ENCODE measurements at places on chromosomes 3 and 15. TPM values are rescaled to one million over a fixed set of nuclear protein-coding genes. Genes with fewer than 3 reads are reported as not detected.

Gene CCDC33
- 0.60 TPM for polyA plus RNA-seq

Gene C3orf85
- polyA plus RNA-seq, result 5.1 TPM

Gene SERINC4
- polyA plus RNA-seq, result 0.61 TPM

Gene CASR
- polyA plus RNA-seq, result not detected

Gene GABRA5
- polyA plus RNA-seq, result not detected

Gene SERPINI2
- polyA plus RNA-seq, result not detected

Gene PLCB2
- 2.8 TPM for polyA plus RNA-seq

Gene CCR5
- 0.69 TPM for polyA plus RNA-seq

DNA sequence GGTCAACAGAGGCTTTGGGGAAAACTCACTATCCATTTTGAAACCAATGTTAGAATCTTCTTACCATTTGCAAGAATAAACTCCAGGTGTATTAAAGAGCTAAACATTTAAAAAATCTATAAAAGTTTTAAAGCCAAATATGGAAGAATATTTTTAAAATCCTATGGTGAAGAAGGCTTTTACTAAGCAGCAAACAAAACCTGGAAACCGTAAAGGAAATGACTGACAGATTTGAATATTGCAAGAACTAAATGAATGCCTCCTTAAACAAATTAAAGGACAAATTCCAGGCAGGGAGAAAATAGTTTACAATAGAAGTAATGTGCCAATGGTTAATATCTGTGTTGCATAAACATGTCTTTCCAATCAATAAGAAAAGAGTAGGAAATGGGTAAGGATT lies 68.1 kb downstream of the KLF15 start:
- H3K27ac ChIP-seq, result no peak overlapping the region
- no peaks in the 10 kb centered on the region for H3K36me3 ChIP-seq
- H3K4me1 ChIP-seq, result peaks cover 23% of the 10 kb centered on the region
- no peak for DNase-seq

DNA sequence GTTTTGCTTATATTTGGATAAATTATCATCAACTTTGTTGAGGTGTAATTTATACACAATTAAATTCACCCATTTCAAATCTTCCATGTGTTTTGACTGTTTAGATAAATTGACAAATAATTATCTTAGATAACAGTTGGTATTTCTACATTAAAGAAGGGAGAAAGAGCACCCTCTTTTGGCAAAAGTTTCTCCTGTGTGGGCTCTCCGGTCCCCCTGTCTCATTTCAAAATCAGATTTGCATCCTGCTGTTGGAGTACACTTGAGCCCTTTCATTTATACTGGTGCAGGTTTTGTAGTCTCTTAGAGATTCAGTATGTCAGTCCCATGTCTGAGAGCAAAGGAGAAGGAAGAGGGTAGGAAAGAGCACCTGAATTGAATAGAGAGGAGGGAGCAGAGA lies 49.4 kb downstream of the NKIRAS1 start:
- H3K4me1 ChIP-seq, result peaks cover 28% of the 10 kb centered on the region
- DNase-seq, result no peak
- no peaks in the 10 kb centered on the region for H3K36me3 ChIP-seq
- H3K27me3 ChIP-seq, result no peaks in the 10 kb centered on the region

- no peaks in the 10 kb centered on the region for H3K36me3 ChIP-seq
- H3K27ac ChIP-seq, result no peak overlapping the region
- no peaks in the 10 kb centered on the region for H3K4me1 ChIP-seq
- no peak for DNase-seq
These were observed 134.1 kb upstream of the MNS1 start for GRCh38 chr15:56598991-56599390.

DNA sequence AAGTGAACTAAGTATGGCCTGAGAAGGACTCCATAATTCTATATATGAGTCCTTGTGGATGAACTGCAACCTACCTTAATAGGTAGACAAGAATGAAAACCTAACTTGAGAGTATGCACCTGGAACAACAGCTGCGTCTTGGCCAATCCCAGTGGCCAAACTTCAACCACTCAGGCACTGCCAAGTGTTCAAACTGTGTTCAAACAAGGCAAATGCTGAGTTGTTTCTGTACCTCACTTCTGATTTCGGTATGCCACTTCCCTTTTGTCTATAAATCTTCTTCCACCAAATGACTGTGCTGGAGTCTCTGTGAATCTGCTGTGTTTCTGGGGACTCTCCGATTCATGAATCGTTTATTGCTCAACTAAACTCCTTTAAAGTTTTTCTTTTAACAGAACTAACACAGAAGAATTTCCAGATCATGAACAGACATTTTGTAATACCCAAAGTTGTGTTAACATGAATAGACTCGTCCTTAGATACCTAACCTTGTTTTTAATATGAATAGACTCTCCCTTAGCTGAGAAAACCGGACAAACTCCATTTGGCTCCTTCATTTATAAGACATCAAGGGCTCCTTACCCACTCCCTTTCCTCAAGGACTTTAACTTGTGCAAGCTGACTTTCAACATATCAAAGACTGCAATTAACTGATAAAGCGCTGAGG lies 4.1 kb downstream of the ZNF717 start:
- H3K27ac ChIP-seq, result no peak overlapping the region
- no peaks in the 10 kb centered on the region for H3K4me1 ChIP-seq
- H3K36me3 ChIP-seq, result peaks cover 9% of the 10 kb centered on the region
- H3K27me3 ChIP-seq, result no peaks in the 10 kb centered on the region

DNA sequence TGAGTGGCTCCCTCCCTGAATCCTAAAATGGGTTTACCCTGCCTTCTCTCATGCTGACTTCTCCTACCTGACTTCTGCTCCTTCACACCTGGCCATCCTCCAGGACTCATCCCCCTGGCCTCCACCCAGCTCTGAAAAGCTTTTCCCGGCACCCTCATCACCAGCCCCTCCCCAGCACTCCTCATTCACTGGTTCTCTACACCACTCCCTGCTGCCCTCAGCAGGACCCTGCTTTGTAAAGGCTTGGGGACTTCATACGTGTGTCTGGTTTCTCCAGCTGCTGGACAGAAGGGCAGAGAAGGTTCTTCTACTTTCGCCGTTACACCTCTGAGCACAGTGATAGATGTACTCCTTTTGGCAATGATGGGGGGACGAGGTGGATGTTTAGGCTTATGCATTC lies 184.9 kb upstream of the UBE3A start:
- H3K4me1 ChIP-seq, result no peaks in the 10 kb centered on the region
- H3K27me3 ChIP-seq, result no peaks in the 10 kb centered on the region
- H3K36me3 ChIP-seq, result no peaks in the 10 kb centered on the region
- H3K27ac ChIP-seq, result no peak overlapping the region

DNA sequence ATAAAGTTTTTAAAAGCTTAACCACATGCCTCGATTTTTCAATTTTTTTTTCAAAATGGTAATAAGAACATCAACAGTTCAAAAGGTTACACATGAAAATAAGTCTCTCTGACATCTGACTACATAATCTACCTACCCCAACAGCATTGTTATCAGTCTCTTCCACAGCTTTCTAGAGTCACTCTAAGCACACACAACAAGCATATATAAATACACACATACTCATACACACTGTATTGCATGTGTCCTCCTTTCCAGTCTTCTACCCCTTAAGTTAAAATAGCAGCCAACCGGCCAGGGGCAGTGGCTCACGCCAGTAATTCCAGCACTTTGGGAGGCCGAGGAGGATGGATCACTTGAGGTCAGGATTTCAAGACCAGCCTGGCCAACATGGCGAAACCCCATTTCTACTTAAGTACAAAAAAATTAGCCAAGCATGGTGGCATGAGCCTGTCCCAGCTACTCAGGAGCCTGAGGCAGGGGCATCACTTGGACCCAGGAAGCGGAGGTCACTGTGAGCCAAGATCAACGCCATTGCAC lies 12.2 kb downstream of the TBL1XR1 start:
- H3K36me3 ChIP-seq, result no peaks in the 10 kb centered on the region
- no peaks in the 10 kb centered on the region for H3K27me3 ChIP-seq
- no peak overlapping the region for H3K27ac ChIP-seq
- no peak for DNase-seq
- no peaks in the 10 kb centered on the region for H3K4me1 ChIP-seq
- H3K4me3 ChIP-seq, result no peak overlapping the region

GRCh38 chr3:22981166-22981565 lies 222.0 kb upstream of the UBE2E2 start:
- no peak for DNase-seq
- H3K27me3 ChIP-seq, result no peaks in the 10 kb centered on the region

GRCh38 chr3:197750858-197751737 lies 1.4 kb downstream of the FYTTD1 start:
- peak overlapping the region; percentile 98 for H3K27ac ChIP-seq
- peak overlapping the region; percentile 78 for H3K4me3 ChIP-seq
- no peaks in the 10 kb centered on the region for H3K36me3 ChIP-seq
- H3K4me1 ChIP-seq, result peaks cover 35% of the 10 kb centered on the region
- peak; percentile 90 for DNase-seq
- no peaks in the 10 kb centered on the region for H3K27me3 ChIP-seq

DNA sequence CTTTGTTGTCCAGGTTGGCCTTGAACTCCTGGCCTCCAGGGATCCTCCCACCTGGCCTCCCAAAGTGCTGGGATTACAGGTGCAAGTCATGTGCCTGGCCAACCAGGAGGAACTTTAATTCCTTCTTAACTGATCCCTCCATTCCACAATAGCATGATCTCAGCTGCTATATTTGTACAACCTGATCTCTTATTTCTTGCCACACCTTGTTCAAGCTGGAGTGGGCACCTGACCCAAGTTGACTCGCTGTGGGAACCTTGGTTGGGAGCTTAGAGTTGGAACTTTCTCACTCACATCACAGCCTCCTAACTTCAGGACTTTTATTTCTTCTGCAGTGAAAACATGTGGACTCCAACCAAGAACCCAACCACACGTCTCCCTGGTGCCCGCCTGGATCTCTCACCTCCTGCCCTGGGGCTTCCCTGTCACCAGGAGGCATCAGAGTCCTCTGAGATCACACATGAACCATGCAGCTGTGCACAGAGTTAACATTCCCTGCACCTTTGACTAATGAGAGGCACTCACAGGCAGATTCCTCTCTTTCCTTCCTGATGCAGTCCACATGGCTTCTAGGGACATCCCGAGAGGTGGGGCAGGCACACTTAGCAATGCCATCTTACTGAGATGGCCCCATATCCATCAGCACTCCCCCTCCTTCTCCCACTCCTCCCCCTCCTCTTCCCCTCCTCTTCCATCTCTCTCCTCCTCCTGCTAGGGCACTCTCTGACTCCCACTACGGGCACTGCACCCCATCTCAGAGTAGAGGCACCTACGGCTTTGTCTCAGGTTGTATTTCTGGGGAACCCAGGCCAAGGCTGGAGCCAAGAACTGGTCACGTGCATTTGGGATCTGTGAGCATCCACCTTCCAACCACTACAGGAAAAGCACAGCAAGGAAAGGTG lies 9.7 kb upstream of the CYFIP1 start:
- H3K4me3 ChIP-seq, result no peak overlapping the region
- H3K4me1 ChIP-seq, result no peaks in the 10 kb centered on the region
- no peaks in the 10 kb centered on the region for H3K36me3 ChIP-seq
- H3K27me3 ChIP-seq, result no peaks in the 10 kb centered on the region
- no peak overlapping the region for H3K27ac ChIP-seq

GRCh38 chr15:59994526-59994887 lies 9.6 kb upstream of the FOXB1 start:
- no peak overlapping the region for H3K27ac ChIP-seq
- H3K4me1 ChIP-seq, result peaks cover 18% of the 10 kb centered on the region
- peaks cover 50% of the 10 kb centered on the region for H3K27me3 ChIP-seq
- no peak for DNase-seq

DNA sequence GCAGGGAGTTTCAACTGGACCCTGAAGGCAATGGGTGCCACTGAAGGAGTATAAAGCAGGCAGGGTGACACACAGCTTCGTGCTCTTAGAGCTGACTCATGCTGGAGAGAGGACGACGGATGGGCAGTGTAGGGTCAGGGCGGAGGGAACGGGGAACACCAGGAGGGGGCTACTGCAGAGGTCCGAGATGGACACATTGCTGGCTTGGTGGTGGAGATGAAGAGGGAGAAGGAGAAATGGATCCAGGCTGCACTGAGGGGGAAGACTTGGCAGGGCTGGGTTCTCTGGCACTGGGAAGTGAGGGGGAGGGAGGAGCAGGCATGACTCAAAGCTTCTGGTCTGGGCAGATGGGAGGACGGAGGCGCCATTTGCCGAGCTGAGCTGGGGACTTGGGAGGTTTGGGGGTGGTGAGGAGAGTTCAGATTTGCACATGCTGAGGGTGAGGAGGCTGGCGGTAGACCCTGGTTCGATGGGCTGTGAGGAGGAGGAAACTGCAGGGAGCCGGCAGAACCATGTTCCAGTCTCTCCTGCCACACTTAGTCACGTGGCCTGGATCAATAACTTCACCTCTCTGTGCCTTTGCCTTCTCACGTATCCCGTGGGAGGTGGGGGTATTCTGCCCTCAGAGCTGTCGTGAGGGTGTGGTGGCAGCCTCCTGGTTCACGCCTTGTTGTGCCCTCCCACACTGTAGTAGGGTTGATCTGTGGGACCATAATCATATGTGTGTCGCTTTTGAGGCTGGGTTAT lies 4.6 kb upstream of the KCTD6 start:
- H3K4me1 ChIP-seq, result no peaks in the 10 kb centered on the region
- H3K27ac ChIP-seq, result no peak overlapping the region
- H3K4me3 ChIP-seq, result no peak overlapping the region
- H3K27me3 ChIP-seq, result no peaks in the 10 kb centered on the region

- no peaks in the 10 kb centered on the region for H3K4me1 ChIP-seq
- no peak overlapping the region for H3K27ac ChIP-seq
- no peak for DNase-seq
- H3K36me3 ChIP-seq, result no peaks in the 10 kb centered on the region
- no peaks in the 10 kb centered on the region for H3K27me3 ChIP-seq
These were observed 7.5 kb upstream of the HAPLN3 start for GRCh38 chr15:88902846-88903245.

- H3K27me3 ChIP-seq, result no peaks in the 10 kb centered on the region
- no peak for DNase-seq
- H3K27ac ChIP-seq, result peak overlapping the region; percentile 97
- peak overlapping the region; percentile 89 for H3K4me3 ChIP-seq
- H3K4me1 ChIP-seq, result peaks cover 46% of the 10 kb centered on the region
These were observed 1.4 kb downstream of the PEAK1 start for GRCh38 chr15:77418391-77418965.

DNA sequence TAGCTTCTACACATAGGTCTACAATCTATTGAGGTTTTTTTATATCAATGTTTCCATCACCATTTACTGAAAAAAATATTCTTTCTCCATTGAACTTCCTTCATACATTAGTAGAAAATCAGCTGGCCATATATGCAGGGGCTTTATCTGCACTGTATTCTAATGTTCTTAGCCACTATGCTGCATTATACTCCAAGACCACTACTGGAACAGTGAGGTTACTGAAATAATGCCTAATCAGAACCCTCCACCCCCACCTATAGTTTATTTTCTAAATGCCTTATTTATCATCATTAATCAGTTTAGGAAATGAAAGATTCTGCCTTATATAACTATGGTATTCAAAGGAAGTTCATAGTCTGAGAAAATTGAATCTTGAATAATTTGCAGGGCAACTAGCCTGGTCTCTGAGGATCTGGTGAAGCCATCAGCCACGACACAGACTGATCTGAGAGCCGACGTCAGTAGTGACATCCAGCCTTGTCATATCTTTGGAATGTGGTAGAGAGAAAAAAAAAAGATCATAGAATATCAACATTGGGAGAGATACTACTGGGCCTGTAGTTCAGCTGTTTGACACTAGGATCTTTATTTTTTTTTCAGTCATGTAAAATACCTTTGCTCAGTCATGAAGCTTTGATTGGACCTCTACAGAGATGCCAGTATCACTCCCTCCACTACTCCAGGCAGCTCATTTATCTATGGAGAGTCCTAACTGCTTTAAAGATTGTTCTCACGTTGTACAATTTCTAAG lies 66.6 kb downstream of the P3H2 start:
- no peak overlapping the region for H3K27ac ChIP-seq
- H3K36me3 ChIP-seq, result no peaks in the 10 kb centered on the region
- H3K4me3 ChIP-seq, result no peak overlapping the region
- no peaks in the 10 kb centered on the region for H3K4me1 ChIP-seq
- H3K27me3 ChIP-seq, result no peaks in the 10 kb centered on the region

GRCh38 chr3:3264796-3265195 lies 85.3 kb upstream of the CRBN start:
- no peaks in the 10 kb centered on the region for H3K27me3 ChIP-seq
- no peak for DNase-seq
- no peaks in the 10 kb centered on the region for H3K36me3 ChIP-seq
- H3K4me3 ChIP-seq, result no peak overlapping the region
- no peak overlapping the region for H3K27ac ChIP-seq
- H3K4me1 ChIP-seq, result no peaks in the 10 kb centered on the region
